Lung (tissue), 17 donors: ENCODE measurements at places on chromosomes 7 and 10. TPM values are rescaled to one million over a fixed set of nuclear protein-coding genes. Genes with fewer than 3 reads are reported as not detected.

- no peak for DNase-seq
These were observed 42.7 kb downstream of the GBF1 start for GRCh38 chr10:102287991-102288390.

DNA sequence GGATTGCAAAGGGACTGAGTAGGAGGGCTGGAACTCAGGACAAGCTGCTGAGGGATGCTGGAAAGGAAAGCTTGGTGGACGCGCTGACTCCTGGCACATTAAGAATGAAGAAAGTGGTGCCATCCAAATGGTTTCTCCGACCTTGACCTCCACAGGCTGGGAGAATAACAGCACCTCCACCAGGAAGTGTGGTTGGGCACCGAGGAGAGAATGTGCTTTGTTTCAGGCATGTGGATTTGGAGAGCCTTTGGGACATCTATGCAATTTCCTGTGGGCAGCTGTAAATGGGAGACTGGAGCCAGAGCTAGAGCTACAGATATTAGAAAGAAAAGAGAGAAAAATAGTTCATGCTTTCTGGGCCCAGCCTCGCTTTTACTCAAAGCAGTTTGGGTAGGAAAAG, 29.8 kb upstream of the HABP2 start:
- DNase-seq, result no peak

DNA sequence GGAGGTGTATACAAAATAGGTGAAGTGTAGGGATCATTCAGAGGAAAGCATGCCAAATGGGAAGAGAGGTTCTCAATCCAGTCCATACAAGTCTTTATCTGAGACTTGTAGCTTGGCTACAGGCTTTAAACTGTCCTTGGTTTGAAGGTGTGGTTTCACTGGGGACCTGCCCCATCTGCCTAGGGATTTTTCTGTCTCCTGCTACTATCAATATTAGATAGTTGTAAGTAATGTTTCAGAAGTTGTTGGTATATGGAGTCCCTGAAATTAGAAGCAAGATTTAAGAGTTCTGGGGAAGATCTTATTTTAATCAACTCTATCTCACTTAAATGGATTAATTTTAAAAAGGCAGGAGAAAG, 100.9 kb downstream of the ANKRD7 start:
- no peak for DNase-seq

- peak; percentile 38 for DNase-seq
These were observed 6.6 kb downstream of the AFAP1L2 start for GRCh38 chr10:114397651-114398145.

GRCh38 chr10:491667-492424, 197.6 kb downstream of the DIP2C start:
- no peak for DNase-seq

- no peak for DNase-seq
These were observed 61.1 kb downstream of the PWWP2B start for GRCh38 chr10:132458071-132458585.

DNA sequence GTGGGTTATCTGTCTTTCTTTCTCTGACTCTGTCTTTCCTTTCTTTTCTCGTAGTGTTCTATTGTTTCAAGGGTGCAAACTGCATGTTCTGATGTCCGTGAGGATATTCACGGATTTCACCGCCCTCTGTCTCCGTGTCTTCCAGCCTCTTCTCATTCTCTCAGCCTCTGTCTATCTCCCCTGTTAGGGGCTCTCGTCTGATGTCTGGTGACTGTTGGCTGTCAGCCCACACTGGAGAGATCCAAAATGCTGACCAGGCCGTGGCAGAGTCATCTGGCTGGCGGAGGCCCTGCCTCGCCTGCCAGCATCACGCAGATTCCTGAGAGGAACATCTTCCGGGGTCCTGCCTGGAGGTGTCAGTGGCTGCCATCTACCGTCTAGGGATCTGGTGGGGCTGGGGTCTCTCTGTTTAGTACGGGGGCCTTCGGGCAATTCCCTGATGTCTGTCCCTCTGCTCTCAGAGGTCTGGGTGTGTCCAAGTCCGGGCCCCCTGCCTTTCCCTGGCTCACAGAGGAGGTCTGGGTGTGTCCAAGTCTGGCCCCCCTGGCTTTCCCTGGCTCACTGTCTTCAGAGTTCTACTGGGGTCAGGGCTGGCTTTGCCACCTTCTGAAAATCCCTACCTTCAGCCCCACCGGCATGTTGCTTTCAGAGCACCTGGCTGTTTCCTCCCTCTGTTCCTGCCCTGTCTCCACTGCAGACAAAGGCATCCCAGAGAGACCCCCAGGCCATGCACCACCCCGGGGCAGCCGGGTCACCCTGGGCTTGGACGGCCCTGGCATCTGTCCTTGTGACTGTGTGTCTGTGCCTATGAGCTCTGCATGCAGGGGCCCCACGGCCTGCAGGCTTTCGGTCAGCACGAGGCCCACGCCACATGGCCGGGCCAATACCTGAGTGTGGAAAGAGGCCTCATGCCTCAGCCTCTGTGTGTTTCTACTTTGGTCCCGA, 14.0 kb upstream of the SCART1 start:
- no peak for DNase-seq

DNA sequence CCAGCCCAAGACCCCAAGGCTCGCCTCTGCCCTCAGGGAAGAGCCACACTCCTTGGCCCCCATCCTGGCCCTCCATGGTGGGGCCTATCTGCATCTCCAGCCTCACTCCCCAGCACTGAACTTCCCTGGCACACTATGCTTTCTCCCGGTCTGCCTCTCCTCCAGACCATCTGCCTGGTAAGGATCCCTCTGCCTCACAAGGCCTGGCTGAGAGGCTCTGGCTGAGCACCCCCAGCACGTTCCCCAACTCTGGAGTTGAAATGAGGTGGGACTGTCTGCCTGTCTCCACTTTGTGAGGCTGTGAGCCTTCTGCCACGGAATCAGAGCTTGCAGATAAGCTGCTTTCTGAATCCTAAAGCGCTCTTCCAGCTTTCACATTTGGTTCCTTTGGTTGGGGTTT, 220.7 kb downstream of the TNS3 start:
- no peak for DNase-seq

DNA sequence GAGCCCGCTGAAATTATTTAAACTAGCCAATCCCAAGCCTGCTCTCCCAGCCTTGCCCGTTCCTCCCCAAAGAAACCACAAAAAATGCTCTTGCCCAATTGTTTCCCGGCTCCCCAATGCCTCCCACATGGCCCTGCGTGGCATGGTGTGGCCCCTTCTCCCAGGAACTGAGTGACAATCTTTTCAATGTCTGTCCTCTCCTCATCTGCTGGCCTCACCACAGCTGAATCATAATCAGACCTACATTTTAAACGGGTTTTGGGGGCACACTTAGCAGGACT, 201.5 kb downstream of the PRPF18 start:
- no peak for DNase-seq

- DNase-seq, result no peak
These were observed 3.1 kb upstream of the AP5Z1 start for GRCh38 chr7:4772306-4772705.

GRCh38 chr7:110003827-110004226, 1087.1 kb upstream of the LRRN3 start:
- no peak for DNase-seq

DNA sequence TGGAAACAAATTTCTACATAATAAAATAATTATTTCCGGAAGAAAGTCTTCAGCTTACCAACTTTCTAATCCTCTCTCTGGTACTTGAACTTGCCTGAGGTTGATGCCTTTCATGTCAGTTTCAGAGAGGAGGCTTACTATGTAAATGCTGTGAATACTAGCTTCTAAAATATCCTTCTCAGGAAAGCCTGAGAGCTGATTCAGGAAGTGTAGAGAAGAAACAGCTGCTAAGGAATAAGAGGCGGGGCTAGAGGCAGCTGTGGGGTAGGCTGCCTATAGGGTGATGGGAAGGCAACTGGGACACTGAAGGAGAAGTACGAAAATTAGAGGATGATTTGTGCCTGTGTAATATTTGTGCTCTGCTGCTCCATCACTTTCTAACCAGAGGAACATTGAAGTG, 69.3 kb downstream of the AVL9 start:
- DNase-seq, result peak; percentile 34

- DNase-seq, result peak; percentile 45
These were observed 55.0 kb downstream of the LRRC4 start for GRCh38 chr7:127976056-127976737.

GRCh38 chr7:156094350-156095146, 282.3 kb upstream of the SHH start:
- no peak for DNase-seq

DNA sequence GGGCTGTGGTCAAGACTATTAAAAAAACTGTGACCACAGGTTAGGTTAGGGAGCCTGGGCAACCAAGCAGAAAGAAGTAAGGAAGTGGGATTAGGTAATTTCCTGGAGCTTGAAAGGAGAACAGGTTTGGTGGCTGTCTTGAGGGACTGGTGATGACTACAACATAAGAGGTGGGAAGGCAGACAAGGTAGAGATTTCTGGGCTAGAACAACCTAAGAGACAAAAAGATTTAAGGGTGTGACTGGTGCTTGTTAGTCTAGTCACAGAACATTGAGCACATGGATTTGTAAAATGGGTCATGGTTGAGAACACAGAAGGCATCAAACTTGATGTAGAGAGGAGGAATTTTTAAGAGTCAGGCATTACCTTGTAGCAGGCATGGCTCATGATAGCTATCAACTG, 123.7 kb upstream of the ASAH2 start:
- no peak for DNase-seq

GRCh38 chr10:122417667-122418066, 36.8 kb upstream of the ARMS2 start:
- DNase-seq, result no peak

DNA sequence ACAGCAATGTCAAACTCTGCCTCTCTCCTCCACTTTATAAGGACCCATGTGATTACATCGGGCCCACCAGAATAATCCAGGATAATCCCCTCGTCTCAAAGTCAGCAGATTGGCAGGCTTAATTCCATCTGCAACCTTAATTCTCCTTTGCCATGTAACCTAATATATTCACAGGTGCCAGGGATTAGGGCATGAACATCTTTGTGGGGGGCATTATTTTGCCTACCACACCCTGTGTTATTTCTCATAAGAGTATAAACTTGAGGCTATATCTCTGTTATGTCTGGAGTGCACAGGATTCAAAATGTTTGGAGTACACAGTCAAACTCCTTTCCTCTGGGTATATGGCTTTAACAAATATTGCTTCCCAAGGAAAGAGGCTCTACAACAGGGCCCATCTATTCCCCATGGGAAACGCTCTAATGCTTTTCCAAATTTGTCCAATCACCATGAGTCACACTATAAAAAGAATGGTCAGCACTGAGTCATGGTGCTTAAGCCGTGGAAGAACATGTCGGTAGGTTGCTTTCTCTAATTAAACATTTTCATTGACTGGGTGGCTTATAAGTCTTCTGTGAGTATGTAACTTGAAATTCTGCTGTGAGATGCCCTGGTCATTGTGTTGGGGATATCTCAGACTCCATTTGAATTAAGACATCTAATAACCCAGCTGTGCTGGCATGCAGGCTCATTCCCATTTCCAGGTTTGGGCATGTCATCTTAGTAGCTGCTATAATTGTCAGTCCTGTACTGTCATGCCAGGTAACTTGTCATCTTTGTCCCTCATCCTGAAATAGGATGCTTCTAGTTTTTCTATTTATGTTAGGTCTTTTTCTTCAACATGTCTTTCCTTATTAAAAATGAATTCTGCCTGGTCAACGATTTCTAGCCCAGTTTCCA, 11.5 kb upstream of the AKR1B10 start:
- no peak for DNase-seq

DNA sequence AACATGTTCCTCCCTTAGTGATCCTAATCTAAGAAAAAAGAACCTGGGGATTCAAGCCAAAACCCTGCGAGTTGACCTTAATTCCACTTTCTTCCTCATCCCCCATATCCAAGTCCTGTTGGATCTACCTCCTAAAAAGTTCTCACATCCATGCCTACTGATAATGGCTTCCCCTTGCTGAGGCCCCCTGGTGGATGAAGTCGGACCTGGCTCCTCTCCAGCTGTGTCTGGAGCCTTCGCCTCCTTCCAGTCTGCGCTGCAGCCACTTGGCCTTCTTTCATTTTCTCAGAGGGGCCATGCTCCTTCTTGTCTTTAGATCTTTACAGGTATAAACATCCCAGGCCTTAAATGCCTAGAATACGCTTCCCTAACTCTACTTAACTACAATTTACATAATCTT, 8.1 kb downstream of the PDE1C start:
- DNase-seq, result no peak

GRCh38 chr10:88182601-88182930, 319.1 kb downstream of the PTEN start:
- peak; percentile 51 for DNase-seq

- peak; percentile 40 for DNase-seq
These were observed 47.4 kb upstream of the COMTD1 start for GRCh38 chr10:75283078-75283670.

DNA sequence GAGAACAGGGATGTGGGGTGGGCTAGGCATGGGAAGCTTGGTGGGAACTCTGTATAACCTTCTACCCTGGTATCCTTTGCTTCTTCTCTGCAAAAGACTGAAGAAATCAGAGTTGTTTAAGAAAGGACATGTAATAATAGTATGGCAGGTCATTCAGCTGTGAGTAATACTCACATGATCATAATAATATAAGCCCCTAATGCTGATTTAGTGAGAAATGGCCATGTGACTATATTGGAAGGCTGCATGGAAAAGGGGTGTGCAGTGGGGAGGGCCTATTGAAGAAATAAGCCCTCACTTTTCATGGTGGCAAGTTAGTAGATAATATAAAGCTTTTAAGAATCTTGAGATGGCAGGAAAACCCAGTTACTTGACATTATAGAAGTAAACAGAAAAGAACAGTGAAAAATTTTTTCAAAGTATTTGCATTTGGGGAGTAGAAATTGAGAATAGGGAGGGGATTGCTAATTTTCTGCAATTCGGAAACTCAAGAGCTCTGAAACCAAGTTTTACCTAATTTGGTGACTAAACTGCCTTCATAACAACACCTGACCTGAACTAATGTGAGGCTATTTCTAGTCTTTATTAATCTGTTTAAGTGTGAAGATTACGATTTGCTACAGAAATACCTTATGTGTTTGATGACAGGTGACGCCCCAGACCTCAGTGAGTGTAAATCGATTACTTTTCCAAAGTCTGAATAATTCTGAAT, 44.4 kb downstream of the ATXN7L1 start:
- DNase-seq, result no peak

GRCh38 chr10:113600569-113600968, 47.7 kb downstream of the HABP2 start:
- no peak for DNase-seq

GRCh38 chr7:48035967-48036478, 680 bp downstream of the C7orf57 start:
- peak; percentile 59 for DNase-seq

Gene NUTM2A
- polyA plus RNA-seq, result 1.2 TPM

Gene NKX2-3
- polyA plus RNA-seq, result not detected

Gene ATRNL1
- 0.08 TPM for polyA plus RNA-seq

Gene SYNPO2L
- polyA plus RNA-seq, result 0.12 TPM

Gene GIMAP6
- polyA plus RNA-seq, result 12.1 TPM

Gene DENND2A
- polyA plus RNA-seq, result 6.6 TPM

Gene SNCG
- polyA plus RNA-seq, result 32.8 TPM

Gene GIMAP7
- polyA plus RNA-seq, result 54.7 TPM

Gene TMEM184A
- polyA plus RNA-seq, result 9.9 TPM

Gene OGDHL
- 0.06 TPM for polyA plus RNA-seq

Gene RNF32
- polyA plus RNA-seq, result 1.5 TPM

Gene SLC39A12
- 0.26 TPM for polyA plus RNA-seq

Gene PDE6C
- polyA plus RNA-seq, result not detected

Gene GNGT1
- polyA plus RNA-seq, result not detected

Gene CXCL12
- polyA plus RNA-seq, result 23.7 TPM

Gene NPSR1
- polyA plus RNA-seq, result not detected

Gene DAGLB
- polyA plus RNA-seq, result 13.9 TPM

Gene WNT8B
- 0.04 TPM for polyA plus RNA-seq

Gene CYP2C19
- polyA plus RNA-seq, result not detected
